DND-41 (cell line): ENCODE measurements at places on chromosomes 12 and 14.

- peak; percentile 65 for DNase-seq
Measured at GRCh38 chr14:34227834-34228649, 234.0 kb downstream of the SPTSSA start.

DNA sequence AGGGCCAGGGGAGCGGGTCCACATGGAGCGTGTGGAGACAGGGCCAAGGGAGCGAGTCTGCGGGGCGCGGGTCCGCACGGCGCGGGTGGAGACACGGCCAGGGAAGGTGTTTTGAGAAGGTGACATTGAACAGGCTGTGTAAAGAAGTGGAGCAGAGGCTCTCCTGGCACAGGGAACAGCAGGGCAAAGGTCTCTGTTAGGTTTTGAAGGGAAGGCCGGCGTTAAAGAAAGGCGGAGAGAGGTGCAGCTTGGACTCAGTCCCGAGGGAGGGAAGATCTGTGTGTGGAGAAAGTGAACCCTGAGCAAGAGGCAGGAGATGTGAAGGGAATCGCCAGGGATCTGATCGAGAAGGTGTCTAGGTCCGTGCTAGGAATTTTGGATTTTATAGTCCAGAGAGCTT is 1.8 kb downstream of the PXMP2 start:
- DNase-seq: no peak

DNA sequence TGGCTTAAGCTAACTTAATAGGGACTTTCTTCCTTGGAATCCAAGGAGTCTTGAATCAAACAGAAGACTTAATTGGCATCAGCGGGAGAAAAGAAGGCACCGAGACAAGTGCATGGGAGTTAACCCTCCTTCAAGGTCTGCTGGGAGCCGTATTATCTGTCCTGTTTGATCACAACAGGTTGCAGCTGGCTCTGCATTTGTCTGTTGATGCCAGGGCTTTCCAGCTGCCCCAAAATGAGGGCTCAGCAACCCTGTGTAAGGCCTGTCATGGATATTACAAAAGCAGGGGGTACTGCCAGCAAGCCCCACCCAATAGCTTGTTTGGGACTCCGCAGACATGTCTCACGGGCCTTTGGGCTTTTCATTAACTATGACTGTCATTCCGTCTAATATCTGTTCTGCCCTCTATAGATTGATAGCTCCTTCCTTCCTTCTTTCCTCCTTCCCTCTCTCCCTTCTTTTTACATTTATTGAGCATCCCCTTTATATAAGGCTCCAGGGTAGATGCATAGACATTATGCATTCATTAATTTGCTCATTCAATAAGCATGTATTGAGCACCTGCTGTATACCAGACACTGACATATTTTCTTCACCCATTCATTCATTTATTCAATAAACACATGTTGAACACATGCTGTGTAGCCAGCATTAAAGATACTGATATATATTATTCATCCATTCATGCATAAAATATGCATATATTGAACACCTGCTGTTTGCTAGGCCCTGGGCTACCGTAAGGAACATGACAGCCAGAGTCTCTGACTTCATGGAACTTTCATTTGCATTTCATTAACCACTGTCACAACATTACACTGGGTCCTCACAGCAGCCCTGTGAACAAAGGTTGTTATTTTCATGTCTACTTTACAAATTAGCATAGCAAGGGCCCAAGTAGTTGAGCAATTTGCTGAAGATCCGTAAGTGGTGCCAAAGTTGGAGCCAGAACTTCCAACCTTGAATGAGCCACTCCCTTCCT is 56.2 kb downstream of the SVOP start:
- no peak for DNase-seq

DNA sequence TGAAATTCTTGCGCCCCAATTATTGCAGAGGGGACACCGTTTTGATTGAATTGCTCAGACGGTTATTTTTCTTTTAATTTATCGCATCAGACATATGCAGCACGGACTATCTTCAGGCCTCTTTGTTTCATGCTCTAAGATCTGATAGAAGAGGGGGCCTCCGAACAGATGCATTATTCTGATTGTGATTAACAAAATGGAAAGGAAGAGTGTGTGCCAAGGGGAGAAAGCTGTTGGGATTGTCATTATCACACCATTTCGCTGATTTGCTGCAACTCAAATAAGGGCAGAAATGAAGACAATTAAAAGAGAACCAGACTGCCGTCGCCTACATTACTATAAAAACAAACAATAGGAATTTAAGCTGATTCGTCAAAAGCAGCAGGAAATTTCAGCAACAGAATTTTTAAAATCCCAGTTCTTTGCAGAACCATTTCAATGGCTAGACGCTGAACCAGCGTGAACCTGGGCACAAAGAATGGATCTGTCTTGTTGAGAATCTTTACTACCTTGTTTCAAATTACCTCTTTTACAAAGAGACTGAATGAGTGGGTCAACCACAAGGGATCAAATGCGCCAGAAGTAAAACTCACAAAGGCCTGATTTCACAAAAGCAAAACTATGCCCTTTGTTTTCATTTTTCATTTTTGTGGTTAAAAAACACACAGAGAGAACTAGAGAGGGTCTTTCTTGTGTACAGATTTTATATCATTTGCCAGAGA is 30.6 kb downstream of the TMEM132D start:
- DNase-seq: no peak

- DNase-seq: no peak
Measured at GRCh38 chr12:59431266-59431665, 164.6 kb upstream of the SLC16A7 start.

DNA sequence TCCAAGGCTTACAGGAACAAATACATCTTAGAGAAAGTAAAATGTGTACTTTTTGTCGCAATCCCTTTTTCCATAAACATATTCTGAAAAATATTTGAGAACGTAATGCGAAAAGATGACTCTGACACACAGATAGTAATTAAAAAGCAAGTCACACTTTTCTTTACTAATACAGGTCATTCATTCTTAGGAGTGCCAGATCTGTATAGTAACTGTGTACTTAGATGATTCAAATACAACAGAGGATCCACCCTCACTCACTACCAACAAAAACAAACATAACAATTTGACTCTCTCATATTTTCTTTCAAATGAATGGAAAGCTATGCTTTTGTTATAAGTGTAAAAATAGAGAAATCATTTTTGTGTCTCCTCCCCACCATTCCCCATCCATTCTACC is 795.4 kb downstream of the SLC6A15 start:
- DNase-seq: no peak

DNA sequence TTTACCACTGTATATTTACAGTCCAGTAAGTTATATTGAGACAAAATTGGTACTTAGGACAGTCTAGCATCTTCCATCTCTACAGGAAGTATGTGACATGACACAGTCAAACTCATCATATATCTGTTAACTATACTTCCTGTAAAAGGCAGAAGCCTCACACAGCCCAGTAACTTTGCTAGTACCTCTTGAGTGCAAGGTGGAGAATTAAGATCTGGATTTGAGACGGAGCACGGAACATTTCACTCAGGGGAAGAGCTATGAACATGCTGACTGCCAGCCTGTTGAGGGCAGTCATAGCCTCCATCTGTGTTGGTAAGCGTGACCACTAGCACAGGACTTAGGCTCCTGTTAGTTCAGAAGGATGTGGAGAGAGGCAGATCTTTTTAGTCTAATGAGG is 333.7 kb upstream of the OR4E1 start:
- DNase-seq: no peak

- DNase-seq: no peak
Measured at GRCh38 chr12:56115329-56115728, 1.1 kb upstream of the RPL41 start.

GRCh38 chr12:9742661-9743060 is 9.8 kb upstream of the CLECL1 start:
- DNase-seq: no peak

DNA sequence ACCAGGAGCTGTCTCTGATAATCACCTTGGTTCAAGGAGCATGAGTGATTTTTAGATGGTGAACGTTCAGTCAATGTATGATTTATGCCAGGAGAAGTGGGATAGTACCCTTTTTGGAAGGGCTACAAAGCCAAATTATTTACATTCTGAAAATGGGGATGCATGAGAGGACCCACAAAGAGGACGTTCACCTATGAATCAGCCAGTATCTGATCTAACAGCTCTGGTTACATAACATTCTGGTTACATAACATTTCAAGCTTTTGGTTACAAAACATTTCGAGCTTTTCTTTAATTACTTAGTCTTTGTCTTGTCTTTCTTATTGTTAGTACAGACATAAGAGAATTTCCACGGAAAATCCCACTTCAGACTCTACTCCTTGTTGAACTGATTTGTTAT is 68.8 kb downstream of the SLCO1A2 start:
- DNase-seq: no peak

DNA sequence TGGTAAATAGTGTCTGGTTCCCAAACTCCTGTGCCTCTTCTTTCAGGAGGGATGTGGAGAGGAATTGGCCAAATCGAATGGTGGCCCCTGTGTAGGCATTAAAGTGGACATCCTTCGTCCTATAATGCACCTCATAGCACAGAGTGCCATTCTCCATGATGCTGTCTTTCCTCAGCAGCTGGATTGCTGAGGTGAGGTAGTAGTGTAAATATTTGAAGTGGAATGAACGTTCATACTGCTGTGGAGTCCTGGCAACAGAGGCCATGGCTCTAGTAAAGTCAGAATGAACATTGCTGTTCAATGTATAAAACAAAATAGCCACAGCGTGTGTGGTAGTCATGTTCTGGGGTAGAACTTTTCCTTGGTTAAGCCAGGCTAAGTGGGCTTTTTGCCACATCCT is 2.7 kb downstream of the ART4 start:
- no peak for DNase-seq

- DNase-seq: no peak
Measured at GRCh38 chr12:74644681-74645080, 107.0 kb downstream of the ATXN7L3B start.

GRCh38 chr12:124147575-124147974 is 147.3 kb upstream of the RFLNA start:
- DNase-seq: no peak

DNA sequence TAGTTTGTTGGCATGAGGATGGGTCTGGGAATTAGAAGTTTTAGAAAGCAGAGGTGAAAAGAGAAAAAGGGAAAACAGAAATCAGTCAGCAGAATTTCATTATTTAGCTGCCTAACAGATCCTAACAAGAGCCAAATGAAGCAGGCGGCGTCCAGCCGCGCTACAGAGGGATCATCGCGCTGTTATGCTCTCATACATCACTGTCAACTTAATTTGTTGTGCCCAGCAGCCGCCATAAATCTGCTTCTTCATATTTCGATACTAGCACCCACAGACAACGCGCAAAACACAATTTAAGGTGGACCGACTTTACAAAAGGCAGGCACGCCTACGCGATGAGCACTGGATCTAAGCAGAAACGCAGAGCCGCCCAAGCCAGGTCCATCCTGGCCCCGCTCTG is 66.7 kb downstream of the SETD3 start:
- no peak for DNase-seq

GRCh38 chr12:3805077-3805476 is 52.2 kb upstream of the CRACR2A start:
- DNase-seq: no peak

DNA sequence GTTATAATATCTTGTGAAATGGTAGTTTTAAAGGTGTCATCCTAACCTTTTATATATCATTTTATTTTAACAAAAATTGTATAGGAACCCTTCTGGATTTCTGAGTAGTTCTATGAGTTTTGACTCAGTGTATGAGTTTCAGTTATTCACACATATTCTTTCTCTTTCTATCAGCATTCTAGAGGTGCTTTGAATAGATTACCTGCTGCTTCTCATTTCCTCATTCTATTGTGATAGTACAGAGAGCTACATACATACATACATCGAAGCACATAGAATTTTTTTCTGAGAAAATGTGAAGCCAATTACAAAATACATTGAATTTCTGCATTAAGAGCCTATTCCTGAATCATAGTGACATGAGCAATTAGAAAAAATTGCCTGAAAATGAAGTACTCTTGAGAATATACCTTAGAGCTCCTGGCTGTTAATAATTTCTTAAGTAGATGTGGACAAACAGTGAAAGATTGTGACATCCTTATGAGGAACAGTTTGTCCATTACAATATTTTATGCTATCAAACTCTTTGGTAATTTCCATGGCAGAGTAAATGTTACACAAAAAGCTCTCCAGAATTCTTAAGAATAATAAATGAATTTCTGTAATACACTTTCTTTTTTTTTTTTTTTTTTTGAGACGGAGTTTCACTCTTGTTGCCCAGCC is 556.6 kb downstream of the TRHDE start:
- no peak for DNase-seq

DNA sequence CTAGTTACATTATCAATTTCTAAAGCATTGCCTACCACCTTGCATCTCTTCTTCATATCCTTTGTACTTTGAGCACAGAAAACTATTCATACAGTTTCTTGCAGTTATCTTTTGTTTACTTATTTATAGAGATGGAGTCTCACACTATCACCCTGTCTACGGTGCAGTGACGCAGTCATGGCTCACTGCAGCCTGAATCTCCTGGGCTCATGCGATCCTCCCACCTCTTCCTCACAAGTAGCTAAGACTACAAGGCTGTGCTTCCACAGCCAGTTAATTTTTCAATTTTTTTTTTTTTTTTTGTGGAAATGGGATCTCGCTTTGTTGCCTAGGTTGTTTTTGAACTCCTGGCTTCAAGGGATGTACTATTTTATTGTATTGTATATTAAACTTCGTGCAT is 158.0 kb downstream of the TTC6 start:
- DNase-seq: no peak

DNA sequence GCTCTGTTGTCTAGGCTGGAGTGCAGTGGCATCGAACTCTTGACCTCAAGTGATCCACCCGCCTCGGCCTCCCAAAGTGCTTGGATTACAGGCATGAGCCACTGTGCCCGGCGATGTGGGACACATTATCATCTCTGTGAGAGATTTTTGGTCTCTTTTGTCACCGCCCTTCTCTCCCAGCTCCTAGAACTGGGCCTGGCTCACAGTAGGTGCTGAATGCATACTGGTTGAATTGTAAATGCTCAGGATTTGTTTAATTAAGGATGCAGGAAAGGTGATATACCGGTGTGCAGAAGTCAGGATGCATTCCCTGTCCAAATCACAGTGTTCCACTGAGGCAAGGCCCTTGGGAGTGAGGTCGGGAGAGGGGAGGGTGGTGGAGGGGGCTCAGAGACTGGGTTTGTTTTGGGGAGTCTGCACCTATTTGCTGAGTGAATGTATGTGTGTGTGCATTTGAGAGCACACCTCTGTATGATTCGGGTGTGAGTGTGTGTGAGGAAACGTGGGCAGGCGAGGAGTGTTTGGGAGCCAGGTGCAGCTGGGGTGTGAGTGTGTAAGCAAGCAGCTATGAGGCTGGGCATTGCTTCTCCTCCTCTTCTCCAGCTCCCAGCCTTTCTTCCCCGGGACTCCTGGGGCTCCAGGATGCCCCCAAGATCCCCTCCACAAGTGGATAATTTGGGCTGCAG is 1.0 kb upstream of the KRT18 start:
- no peak for DNase-seq

GRCh38 chr12:131159660-131160059 is 206.0 kb downstream of the ADGRD1 start:
- DNase-seq: no peak

- peak; percentile 71 for DNase-seq
Measured at GRCh38 chr12:53743266-53744129, 8.3 kb downstream of the CISTR start.

DNA sequence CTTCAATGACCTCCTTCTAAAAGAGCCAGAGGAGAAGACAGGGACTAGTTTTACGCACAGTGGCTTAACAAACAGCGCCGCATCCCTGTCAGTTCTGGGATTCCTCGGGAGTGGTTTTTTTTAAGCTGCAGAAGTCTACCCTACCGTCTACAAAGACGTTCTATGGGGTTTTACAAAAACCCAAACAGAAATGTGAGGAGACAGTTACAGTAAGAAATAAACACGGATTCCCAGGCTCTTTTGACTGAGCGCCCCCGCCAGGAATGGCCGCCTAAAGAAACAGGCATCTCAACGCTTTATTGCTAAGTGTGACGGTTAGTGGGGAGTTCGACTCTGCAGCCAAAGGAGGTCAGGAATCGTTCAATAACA is 484 bp downstream of the ALKBH1 start:
- DNase-seq: no peak
